D721Med (cell line): ENCODE measurements at places on chromosomes 6 and 20.

GRCh38 chr6:95670011-95670463, 92.7 kb downstream of the MANEA start:
- no peak for DNase-seq

GRCh38 chr6:31016659-31017299, 6.5 kb downstream of the MUC22 start:
- no peak for DNase-seq

DNA sequence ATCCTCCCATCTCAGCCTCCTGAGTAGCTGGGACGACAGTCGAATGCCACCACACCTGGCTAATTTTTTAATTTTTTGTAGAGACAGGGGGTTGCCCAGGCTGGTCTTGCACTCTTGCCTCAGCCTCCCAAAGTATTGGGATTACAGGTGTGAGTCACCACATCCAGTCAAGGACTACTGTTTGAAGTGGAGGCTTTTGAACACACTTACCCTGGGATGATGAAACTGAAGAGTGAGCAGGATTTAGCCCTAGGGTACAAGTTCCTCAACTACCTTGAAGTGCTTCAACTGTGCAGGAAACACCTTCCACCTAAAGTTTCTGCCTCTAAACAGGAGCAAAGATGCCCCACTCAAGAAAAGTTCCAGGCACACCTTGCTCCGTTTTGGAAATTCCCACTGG, 15.7 kb upstream of the PARD6B start:
- no peak for DNase-seq

DNA sequence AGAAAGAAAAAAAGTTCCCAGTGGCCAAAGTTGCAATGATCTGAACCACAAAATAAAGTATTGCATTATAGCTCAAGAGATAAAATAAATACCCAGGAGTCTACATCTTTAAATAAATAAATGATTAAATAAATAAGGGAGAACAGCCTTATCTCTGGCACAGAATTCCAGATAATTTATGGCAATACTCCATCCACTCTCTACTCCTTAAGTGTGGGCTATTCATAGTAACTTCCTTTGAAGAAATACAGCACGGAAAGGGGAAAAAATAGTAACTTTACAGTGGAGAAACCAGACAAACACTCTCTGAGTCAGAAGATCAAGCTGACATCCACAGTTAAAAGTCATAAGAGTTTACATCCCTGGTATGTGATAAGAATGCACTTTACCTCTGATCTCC, 11.6 kb downstream of the AURKA start:
- DNase-seq: no peak

DNA sequence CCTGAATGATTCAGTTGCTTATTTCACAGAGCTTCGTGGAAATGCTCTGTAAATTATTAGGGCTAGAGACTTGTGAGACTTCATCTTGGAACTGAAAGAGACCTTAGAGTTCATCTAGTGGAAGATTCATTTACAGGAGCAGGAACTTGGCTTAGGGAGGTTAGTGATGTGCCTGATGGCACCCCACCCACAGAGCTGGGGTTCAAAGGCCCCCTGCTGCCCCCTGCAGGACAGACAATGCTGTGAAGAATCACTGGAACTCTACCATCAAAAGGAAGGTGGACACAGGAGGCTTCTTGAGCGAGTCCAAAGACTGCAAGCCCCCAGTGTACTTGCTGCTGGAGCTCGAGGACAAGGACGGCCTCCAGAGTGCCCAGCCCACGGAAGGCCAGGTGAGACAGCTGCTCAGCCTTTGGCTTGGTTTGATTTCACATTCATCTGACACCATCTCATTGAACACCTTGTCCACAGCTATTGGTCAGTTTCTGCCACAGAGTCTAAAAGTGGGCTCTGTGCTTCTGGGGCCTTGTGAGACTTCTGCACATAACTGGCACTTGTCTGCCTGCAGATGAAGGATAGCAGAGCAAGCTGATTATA, 25.1 kb downstream of the MYBL2 start:
- DNase-seq: peak; percentile 57

DNA sequence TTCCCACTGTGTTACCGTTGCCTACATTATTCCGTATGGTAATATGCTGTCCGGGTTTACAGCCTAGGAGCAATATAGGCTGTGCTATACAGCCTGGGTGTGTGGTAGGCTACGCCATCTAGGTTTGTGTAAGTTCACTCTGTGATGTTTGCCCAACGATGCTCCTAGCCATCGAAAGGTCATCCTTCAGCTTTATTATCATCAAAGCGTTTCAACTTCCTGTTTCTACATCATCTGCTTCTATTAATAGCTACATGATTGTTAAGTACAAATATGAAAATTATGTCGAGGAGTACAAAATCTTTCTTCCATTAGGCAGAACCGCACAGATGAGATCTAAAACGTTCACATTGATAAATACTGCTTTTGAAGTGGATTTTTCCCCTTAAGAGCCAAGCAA, 69.9 kb downstream of the PPP1R14C start:
- DNase-seq: no peak

DNA sequence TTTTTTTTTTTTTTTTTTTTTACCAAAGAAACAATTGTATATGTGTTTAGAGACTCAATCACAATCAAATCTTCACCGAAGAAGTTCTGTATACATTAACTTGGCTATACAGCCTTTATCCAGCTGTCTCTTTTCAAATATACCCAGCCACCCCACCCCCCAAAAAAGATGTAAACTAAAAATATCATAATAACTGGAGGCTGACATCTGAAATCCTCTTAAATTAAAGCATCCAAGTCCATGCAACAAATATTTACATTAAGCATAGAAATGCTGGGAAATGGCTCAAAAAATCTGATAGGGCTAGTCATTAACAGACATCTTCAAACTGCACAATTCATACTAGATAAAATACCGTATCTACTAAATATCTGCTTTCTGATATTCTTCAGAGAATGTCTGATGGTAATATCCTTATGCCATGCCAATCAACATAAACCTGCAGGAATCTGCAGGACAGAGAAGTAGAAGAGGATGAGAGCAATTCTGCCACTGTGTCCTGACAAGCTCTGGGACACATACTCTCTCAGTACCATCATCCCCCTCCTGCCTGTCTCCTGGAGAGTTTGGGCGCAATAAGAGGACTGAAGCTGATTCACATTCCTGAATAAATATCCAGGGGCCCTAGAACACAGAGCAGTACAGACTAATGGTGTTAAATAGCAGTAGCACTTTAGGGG, 152.4 kb downstream of the KIF6 start:
- no peak for DNase-seq

DNA sequence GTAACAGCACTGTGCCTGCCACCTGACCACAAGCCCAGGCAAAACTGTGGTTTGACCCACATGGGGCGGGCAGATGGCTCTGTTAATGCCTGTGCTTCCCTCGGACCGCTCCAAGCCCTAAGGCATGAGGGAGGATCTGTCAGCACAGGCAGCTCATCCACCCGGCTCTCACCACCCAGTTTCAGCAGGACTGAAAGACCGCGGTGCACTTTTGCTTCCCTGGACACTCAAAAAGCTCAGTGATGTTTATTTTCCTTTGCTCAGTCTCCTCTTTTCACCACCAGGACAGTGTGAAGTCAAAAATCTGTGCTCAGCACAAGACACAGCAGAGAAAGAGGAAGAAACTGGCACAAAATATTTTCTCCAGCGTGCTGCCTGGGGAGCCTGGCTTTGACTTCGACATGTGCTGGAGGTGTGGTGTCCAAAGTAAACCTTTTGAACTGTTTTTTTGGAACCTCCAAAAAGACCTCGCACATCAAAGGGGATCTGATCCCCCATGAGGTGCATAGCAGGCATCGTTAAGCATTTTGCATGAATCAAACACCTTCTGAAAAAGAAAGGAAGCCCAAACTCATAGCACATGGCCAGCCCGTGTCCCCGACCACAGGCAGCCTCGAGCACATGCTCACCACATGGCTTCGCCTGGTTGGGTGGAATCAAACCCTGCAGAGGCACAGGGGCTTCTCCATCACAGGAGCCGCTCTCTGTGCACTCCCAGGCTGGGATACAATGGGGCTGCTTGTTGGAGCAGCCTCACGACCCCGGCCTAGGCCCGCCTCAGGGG, 441.7 kb upstream of the JARID2 start:
- no peak for DNase-seq

DNA sequence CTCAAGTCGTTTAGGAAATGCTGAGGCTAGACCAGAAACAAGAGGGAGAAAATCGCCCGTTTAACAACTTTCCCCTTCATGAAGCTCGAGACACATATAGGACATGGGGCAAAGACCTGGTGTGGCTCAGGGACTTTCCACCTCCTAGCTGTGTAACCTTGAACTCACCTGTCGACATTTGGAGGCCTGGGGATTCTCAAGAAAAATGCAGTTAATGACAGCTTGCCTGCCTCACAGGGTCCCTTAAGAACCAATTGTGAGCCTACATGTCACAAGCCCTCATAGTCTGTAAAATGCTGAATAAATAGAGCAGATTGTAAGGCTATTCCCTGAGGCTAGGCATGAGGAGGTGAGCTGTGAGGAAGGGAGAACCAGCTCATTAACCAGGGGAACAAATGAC, 35.1 kb downstream of the MGME1 start:
- no peak for DNase-seq

DNA sequence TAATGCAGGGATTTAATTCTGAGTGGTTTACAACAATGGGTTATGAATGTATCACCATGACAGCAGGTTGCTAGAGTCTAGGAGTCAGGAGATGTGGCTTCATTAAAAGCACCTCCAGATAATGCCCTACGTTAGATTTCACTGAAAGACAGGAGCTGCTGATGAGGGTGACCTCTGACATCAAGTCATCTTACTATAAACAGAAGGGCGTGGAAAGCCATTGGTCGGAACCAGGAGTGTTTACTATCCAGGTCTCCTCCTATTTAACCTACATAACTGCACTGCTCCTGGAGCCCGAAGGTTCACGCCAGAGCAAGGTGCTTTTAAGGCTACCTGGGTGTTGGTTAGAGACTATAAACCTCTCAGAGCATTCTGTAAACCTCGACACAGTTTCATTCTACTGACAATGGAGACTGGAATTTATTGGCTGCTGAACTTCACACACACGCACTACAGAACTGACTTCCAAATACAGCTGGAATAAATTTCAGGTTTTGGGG, 128.7 kb downstream of the EYA4 start:
- DNase-seq: no peak

- DNase-seq: no peak
Measured at GRCh38 chr20:42649748-42650147, 540.0 kb downstream of the PTPRT start.

- DNase-seq: no peak
Measured at GRCh38 chr20:46057856-46058598, 29.0 kb downstream of the SLC12A5 start.

- DNase-seq: no peak
Measured at GRCh38 chr6:27553123-27553904, 80.4 kb upstream of the ZNF184 start.

DNA sequence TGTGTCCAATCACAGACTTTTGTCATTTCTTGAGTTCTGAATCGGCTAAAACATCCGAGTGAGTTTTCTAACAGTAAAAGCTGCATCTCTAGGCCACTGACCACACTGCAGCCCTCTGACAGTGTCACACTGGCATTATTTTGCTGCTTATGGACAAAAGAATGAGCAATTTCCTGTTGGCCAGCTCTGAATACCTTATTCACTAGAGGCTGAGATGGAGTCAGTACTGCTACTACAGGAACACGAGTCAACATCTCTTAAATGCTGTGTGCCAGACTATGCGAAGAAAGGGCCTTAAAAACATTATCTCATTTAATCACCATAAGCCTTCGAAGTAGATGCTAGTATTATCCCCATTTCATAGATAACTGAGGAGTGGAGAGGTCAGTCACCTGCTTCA, 42.5 kb upstream of the IPCEF1 start:
- DNase-seq: no peak

- DNase-seq: no peak
Measured at GRCh38 chr6:37741757-37742400, 44.2 kb upstream of the MDGA1 start.

DNA sequence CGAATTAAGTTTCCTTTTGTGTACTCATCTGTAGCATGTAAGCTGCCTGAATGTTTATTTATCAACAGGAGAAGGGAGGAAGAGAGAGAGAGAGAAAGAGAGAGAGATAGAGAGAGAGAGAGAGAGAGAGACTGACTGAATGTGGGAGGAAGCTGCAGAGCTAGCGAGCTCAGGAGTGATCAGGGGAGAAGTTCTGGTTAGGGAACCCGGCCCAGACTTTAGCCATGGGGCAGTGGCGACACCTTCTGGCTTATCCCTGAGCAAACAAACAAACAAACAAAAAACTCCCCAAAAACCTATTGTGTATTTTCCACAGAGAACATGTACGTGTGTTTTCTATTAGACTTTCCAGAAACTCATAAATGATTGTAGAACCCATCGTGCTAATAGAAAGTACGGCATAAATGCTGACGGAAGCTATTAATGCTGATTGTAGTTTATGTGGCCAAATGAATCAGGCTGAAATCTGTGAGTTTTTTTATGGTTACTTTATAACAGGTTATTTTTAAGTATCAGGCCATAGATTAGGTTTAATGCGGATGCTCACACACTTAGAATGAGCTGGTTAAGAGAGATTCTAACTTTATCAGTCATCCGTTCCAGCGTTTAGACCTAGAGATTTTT, 92.8 kb downstream of the CLIC5 start:
- no peak for DNase-seq

DNA sequence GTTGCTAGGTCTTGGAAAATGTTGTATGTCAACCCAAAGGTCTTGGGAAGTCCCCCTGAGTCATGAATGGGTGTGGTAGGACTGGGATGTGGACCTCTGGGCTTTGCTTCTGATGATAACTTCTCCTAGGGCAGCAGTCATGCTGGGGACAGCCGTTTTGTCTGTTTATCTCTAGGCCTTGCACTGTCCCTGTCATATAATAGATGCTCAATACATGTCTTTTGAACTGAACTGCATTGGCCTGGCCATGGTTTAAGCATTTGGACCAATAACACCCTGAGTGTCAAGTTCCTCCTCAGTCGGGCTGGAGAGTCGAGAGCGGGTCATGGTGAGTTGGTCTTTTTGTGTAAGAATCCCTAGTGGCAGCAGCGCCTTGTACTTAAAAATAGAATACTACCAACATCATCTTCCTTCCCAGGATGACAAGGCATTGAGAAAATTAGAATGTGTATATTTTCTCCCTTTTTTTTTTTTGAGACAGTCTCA, 43.1 kb downstream of the E2F3 start:
- DNase-seq: no peak

DNA sequence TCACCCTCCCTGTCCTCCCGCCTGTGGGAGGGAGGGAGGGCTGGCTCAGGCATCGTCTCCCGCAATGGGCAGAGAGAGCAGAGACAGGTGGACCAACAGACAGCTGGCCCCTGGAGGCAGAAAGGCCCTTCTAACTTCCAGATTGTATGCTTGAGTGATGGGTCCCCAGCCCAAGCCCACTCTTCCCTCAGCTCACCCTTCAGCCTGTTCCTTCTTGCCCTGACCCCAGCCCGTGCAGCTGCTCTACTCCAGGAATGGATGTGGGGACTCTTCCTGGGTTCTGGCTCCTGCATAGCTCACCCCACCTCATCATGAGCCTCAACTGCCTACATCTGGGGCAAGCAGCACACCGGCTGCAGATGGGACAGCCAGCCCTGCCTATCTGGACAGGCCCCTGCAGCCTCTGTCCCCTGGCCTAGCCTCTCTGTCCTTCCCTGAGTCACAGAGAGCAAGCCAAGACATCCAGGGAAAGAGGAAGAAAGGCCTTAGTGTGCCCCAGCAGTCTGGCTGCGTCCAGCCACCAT, 11.5 kb upstream of the SLC22A7 start:
- no peak for DNase-seq
